Fibroblast of skin of scalp (primary cell): ENCODE measurements at places on chromosomes 4 and X.

DNA sequence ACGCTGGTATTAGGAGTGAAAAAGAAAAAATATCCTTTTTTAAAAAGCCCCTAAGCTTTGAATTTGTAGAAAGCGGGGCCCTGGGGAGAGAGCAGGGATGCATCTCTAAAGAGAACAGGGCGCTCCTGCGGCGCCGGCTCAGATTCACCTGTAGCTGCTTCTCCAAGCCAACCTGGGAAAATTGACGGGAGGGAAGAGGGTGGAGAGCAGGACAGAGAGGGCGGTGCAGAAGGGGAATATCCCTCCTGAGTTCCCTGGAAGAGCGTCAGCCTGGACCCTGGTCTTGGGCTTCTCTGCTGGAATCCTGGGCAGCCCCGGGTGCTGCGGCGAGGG is 776 bp upstream of the SOWAHD start:
- no peak for DNase-seq

DNA sequence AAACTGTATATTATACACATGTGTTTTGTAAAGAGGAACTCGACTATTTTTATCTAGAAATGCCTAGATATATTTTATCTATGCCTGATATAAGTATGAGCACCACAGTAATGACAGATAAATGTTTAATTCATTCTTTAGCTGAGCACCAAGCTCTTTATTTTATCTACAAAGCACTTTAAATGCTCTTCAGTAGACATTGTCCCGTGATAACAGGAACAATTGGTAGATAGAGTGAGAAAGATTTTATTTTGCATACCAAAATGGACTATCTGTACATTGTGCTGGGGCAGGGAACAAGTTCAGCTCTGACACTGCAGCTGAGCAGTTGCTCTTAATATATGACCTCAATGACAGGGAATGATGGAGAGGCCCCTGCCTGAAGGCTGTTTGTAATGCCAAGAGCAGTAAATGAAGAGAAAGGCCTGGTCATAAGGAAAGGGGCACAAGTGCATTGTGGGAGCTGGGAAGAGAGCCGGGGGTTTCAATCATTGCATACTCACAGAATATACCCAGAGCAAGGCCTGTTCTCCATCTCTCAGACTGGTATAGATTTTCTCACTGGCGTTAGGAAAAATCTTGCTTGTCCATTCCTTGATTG is 57.3 kb downstream of the SEPTIN11 start:
- DNase-seq = no peak

DNA sequence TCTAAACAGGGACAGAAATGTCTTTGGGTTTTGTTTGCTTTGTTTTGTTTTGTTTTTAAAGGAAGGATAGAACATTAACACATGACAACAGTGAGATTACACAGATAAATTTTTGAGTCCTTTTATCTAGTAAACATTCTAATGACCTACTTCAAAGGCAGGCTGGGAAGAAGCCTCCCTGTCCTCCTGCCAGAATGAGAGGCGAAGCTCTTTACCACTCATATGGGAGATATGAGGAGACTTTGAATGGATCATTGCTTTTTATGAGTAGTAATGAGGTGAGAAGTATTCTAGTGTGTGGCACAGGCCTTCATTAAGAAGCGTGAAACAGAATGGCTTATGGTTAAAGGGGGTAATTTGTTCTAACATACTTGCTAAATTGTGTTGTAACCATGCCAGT is 172.0 kb downstream of the FBXO8 start:
- DNase-seq = no peak

DNA sequence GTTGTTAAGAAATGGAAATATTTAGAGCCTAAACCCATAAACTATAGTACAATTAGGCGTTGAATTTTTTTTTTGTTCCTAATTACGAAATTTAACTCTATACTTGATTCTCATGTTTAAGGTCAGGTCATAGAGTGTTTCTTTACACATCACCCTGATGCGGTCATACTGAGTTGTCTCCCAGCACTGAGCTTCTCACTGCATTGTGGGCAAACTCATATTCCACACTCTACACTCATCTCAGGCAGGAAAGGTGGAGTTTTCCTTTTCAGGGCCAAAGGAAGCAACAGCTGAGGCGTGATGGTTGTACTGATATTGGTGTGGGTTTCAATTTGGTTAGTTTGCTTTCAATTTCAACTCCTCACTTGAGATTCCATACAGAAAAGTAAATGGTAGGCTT is 75.4 kb downstream of the FAT4 start:
- DNase-seq = no peak

DNA sequence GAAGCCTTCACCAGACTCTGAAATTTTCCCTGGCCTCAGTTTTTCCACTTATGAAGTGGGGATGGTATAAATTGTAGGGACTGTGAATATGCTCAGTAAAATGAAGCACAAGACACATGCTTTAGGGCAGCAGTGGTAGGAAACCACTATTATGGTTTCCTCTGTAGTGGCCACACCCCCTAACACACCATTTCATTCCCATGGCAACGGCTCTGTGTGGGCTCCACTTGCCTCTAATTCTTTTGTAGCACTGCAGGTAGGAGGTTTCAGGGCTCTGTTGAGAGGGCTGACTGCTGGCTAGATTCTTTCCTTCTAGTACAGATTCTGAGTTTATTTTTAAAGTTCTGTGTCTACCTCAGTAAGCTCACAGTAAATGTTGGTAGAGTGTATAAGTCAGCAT is 3.5 kb upstream of the VMA21 start:
- DNase-seq = no peak

GRCh38 chrX:14497184-14497666 is 32.1 kb upstream of the GLRA2 start:
- DNase-seq = peak; percentile 23
